ENCODE measurements at places on chromosomes 3 and 15. TPM values are rescaled to one million over a fixed set of nuclear protein-coding genes. Genes with fewer than 3 reads are reported as not detected.

DNA sequence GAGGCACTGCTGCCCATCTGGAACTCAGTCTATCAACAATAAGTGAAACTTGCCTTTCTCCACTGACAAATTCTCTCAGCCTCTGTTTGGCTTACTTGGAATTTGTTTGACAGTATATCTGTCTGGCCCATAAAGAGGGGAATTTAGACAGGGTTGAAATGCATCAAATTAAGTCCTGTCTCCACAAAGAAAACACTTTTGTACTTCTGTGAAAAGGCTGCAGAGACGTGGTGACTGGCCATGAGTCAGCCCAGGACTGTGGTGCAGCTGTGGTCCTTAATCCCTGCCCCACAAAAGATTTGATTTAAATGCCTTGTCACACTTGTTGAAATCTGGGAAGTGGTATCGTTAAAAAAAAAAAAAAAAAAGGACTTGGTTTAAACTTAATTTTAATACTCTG lies 47.5 kb downstream of the RYR3 start:
- no peak for DNase-seq

DNA sequence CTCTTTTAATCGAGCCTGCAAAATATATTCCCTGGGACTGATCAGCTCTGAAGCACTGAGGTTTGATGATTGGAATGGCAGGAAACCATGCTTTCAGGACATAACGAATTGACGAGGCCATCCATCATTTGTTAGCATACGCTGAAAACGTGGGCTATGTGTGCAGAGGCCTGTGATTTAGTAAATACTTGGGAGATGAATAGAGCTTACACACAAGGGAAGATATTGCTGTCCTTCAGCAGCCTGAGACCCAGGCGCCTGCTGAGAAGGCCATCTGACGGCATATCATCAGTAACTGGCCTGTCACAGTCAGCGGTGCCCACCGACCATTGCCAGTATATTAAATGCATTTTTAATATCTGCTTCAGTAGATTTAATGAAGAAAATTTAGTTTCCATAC lies 16.2 kb downstream of the CDIN1 start:
- no peak for DNase-seq

- DNase-seq = no peak
Measured at GRCh38 chr15:50823281-50823680, 57.8 kb upstream of the SPPL2A start.

DNA sequence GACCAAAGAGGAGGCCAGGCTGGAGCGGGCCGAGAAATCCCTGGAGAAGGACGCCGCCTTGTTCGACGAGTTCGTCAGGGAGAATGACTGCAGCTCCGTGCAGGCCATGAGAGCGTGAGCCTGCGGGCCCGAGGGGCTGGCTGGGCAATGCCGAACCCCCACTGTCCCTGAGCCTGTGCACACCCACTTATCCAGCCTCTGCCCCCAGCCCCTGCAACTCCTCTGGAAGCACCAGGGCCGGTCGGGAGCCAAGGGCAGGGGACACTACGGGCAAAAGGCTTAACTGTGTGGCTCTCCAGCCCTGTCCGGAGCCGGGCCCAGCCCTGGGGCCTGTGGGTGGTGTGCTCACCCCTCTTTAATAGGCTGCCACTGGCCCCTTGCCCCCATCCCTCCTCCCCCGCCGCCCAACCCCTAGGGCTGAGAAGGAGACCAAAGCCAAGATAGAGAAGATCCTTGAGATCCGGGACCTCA lies 24.0 kb downstream of the CFAP100 start:
- DNase-seq = no peak

GRCh38 chr15:81865850-81866537 lies 179.8 kb downstream of the MEX3B start:
- DNase-seq = no peak

Gene LRRIQ4
- not detected for total RNA-seq

DNA sequence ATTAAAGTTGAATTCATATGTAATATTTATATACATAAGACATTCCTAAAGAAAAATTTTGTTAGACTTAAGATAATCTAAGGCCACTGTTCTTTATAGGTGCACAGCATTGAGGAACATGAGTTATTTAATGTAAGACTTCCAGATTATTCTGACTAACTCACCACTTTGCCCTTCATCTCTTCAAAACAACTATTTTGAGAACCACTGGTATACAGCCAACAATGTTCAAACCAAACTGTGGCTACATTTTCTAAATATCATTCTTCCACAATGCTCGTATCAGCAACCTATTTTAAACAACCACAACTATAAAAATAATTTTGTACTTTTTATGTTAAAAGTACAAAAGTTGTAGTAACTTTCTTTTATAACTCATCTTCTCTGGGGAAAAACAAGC lies 199.8 kb upstream of the ALCAM start:
- DNase-seq = no peak

GRCh38 chr15:58522391-58522790 lies 90.6 kb downstream of the LIPC start:
- DNase-seq = no peak

DNA sequence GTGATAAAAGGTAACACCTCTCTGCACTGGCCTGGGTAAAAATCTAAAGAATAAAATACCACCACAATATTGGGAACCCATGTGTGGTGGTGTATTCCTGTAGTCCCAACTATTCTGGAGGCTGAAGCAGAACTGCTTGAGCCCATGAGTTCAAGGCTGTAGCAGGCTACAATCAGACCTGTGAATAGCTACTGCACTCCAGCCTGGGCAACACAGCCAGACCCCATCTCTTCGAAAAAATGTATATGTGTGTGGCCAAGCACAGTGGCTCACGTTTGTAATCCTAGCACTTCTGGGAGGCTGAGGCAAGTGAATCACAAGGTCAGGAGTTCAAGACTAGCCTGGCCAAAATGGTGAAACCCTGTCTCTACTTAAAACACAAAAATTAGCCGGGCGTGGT lies 1.8 kb upstream of the RPL14 start:
- DNase-seq = no peak

GRCh38 chr3:38115645-38116427 lies 21.1 kb downstream of the ACAA1 start:
- no peak for DNase-seq

Gene GABRB3
- 4.3 TPM for total RNA-seq

- no peak for DNase-seq
Measured at GRCh38 chr3:77682162-77682561, 642.3 kb downstream of the ROBO2 start.

DNA sequence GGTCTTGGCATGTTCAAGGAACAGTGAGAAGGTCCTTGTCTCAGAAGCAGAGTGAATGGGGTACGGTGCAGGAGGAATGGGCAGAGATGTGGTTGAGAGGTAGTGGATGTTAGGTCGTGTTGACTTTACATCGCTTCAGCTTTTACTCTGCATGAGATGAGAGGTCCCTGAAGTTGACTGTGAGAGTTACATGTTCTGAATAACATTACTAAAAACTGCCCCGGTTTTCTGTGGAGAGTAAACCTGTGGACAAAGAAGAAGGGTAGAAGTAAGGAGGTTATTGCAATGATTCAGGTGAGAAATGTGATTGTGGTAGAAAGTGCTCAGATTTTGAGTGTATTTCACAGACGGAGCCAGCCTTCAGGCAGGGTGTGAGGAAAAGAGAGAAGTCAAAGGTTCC lies 105.6 kb downstream of the ARNT2 start:
- DNase-seq = peak; percentile 45

GRCh38 chr15:82168296-82168695 lies 94.2 kb downstream of the EFL1 start:
- no peak for DNase-seq

Gene GRM7
- total RNA-seq = not detected

GRCh38 chr15:33515121-33515520 lies 204.4 kb downstream of the RYR3 start:
- DNase-seq = no peak

Gene ARPP21
- total RNA-seq = 0.33 TPM

DNA sequence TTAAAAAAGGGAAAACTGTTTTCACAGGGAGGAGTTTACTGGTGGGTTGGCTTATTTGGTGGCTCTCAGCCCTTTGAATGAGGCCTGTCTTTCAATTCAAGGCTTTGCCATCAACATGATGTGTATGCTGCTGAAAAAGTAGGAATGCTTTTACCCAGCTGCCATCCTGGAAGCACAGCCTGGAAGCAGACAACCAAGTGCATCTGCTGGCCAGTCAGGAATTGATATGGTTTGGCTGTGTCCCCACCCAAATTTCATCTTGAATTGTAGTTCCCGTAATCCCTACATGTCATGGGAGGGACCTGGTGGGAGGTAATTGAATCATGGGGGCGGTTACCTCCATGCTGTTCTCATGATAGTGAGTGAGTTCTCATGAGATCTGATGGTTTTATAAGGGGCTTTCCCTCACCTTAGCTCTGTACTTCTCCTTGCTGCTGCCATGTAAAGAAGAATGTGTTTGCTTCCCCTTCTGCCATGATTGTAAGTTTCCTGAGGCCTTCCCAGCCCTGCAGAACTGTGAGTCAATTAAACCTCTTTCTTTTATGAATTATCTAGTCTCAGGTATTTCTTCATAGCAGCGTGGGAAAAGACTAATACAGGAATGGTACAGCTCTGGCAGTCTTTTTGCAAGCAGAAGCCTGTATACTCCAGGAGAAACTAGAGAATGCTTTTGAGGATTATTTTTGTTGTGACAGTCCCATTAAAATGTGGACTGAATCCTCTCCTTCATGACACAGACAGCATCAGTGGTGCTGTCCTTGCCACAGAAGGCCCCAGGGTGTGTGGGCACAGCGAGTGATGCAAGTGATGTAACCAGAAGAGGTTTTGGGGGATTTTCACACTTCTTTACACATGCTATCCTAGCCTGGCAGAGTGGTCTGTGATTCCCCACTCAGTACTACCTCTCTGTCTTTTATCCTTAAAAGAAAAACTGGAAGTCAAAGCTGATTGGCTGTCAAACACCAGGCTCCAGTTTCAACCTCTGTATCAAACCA lies 20.0 kb downstream of the PLCL2 start:
- DNase-seq = no peak

Gene GOLGA6L7
- not detected for total RNA-seq

DNA sequence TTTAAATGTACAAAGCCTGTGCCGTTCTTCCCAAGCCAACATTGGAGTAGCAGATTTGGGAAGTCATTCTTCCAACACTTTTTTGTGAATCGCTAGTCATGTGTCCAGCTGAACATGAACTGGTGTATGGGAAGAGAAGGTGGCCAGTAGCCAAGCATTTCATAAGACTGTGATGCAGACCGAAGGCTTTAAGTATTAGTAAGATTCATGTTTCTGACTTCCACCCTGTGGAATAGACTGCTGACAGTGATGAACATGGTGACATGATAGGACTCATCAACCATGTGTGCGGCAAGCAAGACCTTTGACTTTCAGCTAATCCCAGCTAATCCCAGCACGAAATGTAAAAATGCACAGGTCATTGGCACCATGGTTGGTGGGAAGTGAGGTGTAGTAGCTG lies 48.3 kb upstream of the THSD4 start:
- DNase-seq = no peak

Gene SHC4
- 2.3 TPM for total RNA-seq

GRCh38 chr3:40324621-40325020 lies 15.1 kb downstream of the EIF1B start:
- no peak for DNase-seq
